ENCODE measurements at places on chromosomes 2 and 18. TPM values are rescaled to one million over a fixed set of nuclear protein-coding genes. Genes with fewer than 3 reads are reported as not detected.

AOX1 gene
- total RNA-seq: 4.9 TPM

FER1L5 gene
- not detected for total RNA-seq

CFAP65 gene
- total RNA-seq: 0.11 TPM

TDRD15 gene
- not detected for total RNA-seq

FHL2 gene
- total RNA-seq: 62.5 TPM

SOWAHC gene
- 13.5 TPM for total RNA-seq

ITPRIPL1 gene
- total RNA-seq: not detected

NT5DC4 gene
- not detected for total RNA-seq

SATB2 gene
- total RNA-seq: 3.4 TPM

PAX3 gene
- not detected for total RNA-seq

RALBP1 gene
- 35.1 TPM for total RNA-seq
